Left lung (tissue), 14 donors: ENCODE measurements at places on chromosomes 2 and 18.
A peak's percentile ranks its signal among the peaks of the same experiment; 100 is the strongest.

GRCh38 chr2:155872396-155872795 is 460.1 kb downstream of the NR4A2 start:
- H3K27ac ChIP-seq = no peak overlapping the region
- DNase-seq = no peak
- H3K27me3 ChIP-seq = no peaks in the 10 kb centered on the region
- no peaks in the 10 kb centered on the region for H3K36me3 ChIP-seq
- H3K4me3 ChIP-seq = no peak overlapping the region
- H3K4me1 ChIP-seq = no peaks in the 10 kb centered on the region

GRCh38 chr2:27705851-27706622 is 42.3 kb downstream of the SLC4A1AP start:
- peak overlapping the region; percentile 87 for H3K27ac ChIP-seq
- H3K4me1 ChIP-seq = peaks cover 60% of the 10 kb centered on the region
- no peak overlapping the region for H3K4me3 ChIP-seq
- H3K36me3 ChIP-seq = no peaks in the 10 kb centered on the region
- peak; percentile 68 for DNase-seq
- H3K27me3 ChIP-seq = no peaks in the 10 kb centered on the region

GRCh38 chr18:50266248-50266704 is at the start of gene CFAP53:
Gene CFAP53 (minus strand): TSS chr18:50266495. CDS start chr18:50266404, 91 bp downstream.
- peak within 1 kb of the TSS; percentile 31 for H3K27ac ChIP-seq
- DNase-seq = peak; percentile 88
- no peaks in the 10 kb centered on the region for H3K27me3 ChIP-seq
- no peaks in the 10 kb centered on the region for H3K36me3 ChIP-seq

DNA sequence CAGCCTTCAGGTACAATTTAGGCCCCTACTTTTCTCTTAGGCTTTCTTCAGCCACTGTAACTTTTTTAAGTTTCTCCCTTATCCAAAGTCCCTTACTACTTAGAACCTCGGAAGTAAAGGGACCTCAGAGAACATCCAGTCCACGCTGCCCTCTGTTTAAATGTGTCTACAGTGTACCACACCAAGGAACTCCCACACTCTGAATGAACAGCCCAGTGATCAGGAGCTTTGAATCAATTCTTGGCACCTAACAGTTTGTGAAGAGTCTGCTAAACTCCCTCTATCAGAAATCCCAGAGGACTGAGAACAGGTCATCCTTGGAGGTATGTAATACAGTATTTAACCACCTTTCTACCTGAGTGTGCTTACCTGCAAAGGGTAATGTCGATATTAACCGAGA is 11.6 kb upstream of the MALT1 start:
- H3K4me1 ChIP-seq = peaks cover 6% of the 10 kb centered on the region
- H3K27ac ChIP-seq = no peak overlapping the region
- no peaks in the 10 kb centered on the region for H3K36me3 ChIP-seq
- no peaks in the 10 kb centered on the region for H3K27me3 ChIP-seq
- H3K4me3 ChIP-seq = no peak overlapping the region
- no peak for DNase-seq

DNA sequence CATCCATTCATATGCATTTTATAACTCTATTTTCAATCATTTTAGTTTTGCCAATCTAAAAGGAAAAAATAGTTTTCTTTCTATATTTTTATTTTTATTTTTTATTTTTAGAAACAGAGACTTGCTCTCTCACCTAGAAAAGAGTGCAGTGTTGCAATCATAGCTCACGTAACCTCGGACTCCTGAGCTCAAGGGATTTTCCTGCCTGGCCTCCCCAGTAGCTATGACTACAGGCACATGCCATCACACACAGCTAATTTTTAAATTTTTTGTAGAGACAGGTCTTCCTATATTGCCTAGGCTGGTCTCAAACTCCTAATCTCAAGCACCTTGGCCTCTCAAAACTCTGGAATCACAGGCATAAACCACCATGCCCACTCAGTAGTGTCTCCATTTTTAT is 125.5 kb upstream of the XIRP2 start:
- H3K4me3 ChIP-seq = no peak overlapping the region
- DNase-seq = no peak
- H3K36me3 ChIP-seq = no peaks in the 10 kb centered on the region
- no peaks in the 10 kb centered on the region for H3K27me3 ChIP-seq
- no peak overlapping the region for H3K27ac ChIP-seq

GRCh38 chr2:43006834-43007543 is 214.6 kb upstream of the HAAO start:
- no peak overlapping the region for H3K4me3 ChIP-seq
- H3K4me1 ChIP-seq = no peaks in the 10 kb centered on the region
- no peak for DNase-seq

DNA sequence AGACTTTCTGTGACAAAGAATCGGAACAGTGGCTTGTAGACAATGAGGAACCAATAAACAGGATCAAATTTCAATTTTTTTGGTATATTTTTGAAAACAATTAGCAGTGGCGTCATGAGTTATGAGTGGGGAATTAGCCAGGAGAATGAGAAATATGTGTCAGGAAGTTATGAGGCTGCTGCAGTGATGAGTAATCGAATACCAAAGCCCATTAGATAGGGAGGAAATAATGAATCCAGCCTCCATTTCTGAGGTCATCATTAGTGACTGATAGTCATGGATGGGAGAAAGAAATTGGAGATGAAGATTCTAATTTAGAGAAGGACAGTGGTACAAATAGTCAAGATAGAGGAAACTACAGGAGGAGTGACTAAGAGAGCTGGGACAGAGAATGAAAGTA is 673.1 kb upstream of the VRK2 start:
- H3K4me1 ChIP-seq = no peaks in the 10 kb centered on the region
- no peaks in the 10 kb centered on the region for H3K36me3 ChIP-seq
- no peak overlapping the region for H3K27ac ChIP-seq
- no peak overlapping the region for H3K4me3 ChIP-seq

- H3K27me3 ChIP-seq = no peaks in the 10 kb centered on the region
- no peak for DNase-seq
- no peak overlapping the region for H3K27ac ChIP-seq
- no peaks in the 10 kb centered on the region for H3K4me1 ChIP-seq
- no peak overlapping the region for H3K4me3 ChIP-seq
- H3K36me3 ChIP-seq = no peaks in the 10 kb centered on the region
Measured at GRCh38 chr2:26633993-26634595, 7.1 kb downstream of the CIB4 start.

- peaks cover 12% of the 10 kb centered on the region for H3K27me3 ChIP-seq
- no peak for DNase-seq
- H3K27ac ChIP-seq = no peak overlapping the region
- H3K4me1 ChIP-seq = no peaks in the 10 kb centered on the region
Measured at GRCh38 chr2:120719491-120719890, 16.2 kb upstream of the GLI2 start.

GRCh38 chr2:232375164-232375563 is 3.4 kb upstream of the ALPP start:
- no peak overlapping the region for H3K4me3 ChIP-seq
- H3K27me3 ChIP-seq = peaks cover 9% of the 10 kb centered on the region
- H3K4me1 ChIP-seq = no peaks in the 10 kb centered on the region
- DNase-seq = no peak

DNA sequence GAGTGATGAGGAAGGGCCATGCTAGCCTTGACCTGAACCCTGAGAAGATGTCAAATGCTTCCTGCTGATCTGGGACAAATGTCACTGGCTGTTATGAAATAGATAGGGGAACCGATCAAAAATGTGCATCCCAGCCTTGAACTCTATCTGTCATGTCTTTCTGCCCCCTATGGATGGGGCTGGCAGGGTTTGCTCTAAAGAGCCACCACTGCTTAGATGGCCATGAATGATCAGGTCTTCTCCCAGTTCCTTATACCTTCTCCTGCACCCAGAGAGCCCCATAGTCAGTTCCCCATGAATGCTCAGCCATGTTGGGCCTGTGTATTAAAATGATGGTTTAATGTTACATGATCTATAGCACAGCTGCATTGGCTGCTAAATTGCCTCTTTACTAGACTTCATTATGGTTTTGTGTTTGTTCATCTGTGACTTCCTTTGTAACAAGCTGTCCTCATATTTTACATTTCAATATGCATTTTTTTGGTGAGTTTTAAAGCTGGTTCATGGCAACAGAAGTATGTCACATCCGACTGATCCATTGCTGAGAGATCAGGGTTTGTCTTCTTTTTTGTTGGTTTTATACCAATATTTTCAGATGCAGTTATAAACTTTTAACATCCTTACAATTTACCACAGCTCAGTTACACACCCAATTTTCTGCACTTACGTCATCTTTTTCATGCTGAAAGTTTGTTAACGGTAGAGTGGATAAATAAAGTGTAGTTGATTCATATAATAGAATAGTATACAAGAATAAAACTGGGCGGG is 56.3 kb upstream of the SMAD2 start:
- H3K36me3 ChIP-seq = no peaks in the 10 kb centered on the region
- H3K27me3 ChIP-seq = no peaks in the 10 kb centered on the region
- H3K4me1 ChIP-seq = peaks cover 5% of the 10 kb centered on the region
- H3K4me3 ChIP-seq = no peak overlapping the region
- no peak overlapping the region for H3K27ac ChIP-seq
- DNase-seq = no peak

DNA sequence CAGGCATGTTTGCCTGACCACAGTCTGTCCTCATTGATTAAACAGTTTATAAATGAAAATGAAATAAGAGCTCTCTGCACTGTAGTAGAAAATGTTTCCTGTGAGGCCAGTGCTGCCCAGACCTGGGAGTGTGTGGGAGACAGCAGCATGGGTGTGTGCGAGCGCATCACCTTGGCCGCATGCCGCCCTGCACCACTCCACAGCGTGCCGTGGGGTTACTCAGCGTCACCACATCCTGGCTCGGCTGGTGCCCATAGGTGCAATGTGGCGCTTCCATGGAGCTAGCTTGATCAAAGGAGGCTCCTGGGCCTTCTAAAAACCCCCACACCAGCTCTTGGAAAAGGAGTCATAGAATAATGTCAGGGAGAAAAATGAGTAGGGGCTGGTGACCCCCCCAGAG is 76.0 kb upstream of the EPC2 start:
- no peaks in the 10 kb centered on the region for H3K4me1 ChIP-seq
- no peak for DNase-seq
- H3K4me3 ChIP-seq = no peak overlapping the region
- no peaks in the 10 kb centered on the region for H3K27me3 ChIP-seq
- H3K27ac ChIP-seq = no peak overlapping the region
- H3K36me3 ChIP-seq = no peaks in the 10 kb centered on the region

GRCh38 chr2:241802421-241803318 is 6.3 kb upstream of the NEU4 start:
- H3K27me3 ChIP-seq = peaks cover 16% of the 10 kb centered on the region
- H3K27ac ChIP-seq = no peak overlapping the region
- H3K4me1 ChIP-seq = peaks cover 16% of the 10 kb centered on the region
- no peaks in the 10 kb centered on the region for H3K36me3 ChIP-seq
- no peak overlapping the region for H3K4me3 ChIP-seq
- peak; percentile 23 for DNase-seq

- H3K27ac ChIP-seq = no peak overlapping the region
- no peak overlapping the region for H3K4me3 ChIP-seq
- no peaks in the 10 kb centered on the region for H3K27me3 ChIP-seq
Measured at GRCh38 chr18:35547008-35547605, 34.4 kb upstream of the GALNT1 start.

DNA sequence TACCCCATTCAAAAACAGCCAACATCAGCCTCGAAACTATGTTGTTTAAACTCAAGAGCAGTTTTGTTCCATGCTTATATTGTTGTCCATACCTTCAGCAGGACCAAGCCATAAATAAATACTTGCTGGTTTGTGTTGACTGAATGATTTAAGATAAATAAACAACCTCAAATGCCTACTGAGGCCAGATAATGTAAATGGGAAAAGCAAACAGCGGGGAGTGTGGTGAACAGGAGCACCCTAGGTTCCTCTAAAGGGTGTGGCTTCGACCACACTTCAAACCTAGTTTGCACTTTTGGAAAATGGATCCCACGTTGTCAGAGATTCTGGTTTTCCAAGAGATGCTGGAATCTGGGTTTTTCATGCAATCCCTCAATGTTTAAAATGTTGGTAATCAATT is 1.7 kb upstream of the PMAIP1 start:
- DNase-seq = no peak
- H3K4me1 ChIP-seq = peaks cover 36% of the 10 kb centered on the region
- no peak overlapping the region for H3K27ac ChIP-seq
- H3K4me3 ChIP-seq = no peak overlapping the region

DNA sequence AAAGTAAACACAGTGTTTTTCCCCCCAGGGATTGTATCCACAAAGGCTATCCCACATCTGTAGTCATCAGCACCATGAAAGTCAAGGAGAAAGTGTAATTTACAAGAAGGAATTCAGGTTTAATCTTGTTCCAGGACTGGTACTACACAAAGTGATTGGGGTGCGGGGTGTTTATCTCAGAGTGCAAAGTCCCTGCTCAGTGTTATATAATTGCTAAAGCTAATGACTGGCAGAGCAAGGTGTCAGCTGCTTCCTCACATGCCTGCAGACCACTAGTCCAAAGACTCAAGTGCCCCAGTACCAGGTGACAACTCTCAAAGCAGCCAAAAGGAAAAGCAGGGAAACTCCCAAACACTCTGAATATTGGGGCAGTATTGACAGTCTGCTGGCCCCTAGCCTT is 40.4 kb upstream of the PDCL3 start:
- H3K36me3 ChIP-seq = no peaks in the 10 kb centered on the region
- H3K27ac ChIP-seq = no peak overlapping the region
- DNase-seq = no peak
- H3K4me1 ChIP-seq = no peaks in the 10 kb centered on the region

DNA sequence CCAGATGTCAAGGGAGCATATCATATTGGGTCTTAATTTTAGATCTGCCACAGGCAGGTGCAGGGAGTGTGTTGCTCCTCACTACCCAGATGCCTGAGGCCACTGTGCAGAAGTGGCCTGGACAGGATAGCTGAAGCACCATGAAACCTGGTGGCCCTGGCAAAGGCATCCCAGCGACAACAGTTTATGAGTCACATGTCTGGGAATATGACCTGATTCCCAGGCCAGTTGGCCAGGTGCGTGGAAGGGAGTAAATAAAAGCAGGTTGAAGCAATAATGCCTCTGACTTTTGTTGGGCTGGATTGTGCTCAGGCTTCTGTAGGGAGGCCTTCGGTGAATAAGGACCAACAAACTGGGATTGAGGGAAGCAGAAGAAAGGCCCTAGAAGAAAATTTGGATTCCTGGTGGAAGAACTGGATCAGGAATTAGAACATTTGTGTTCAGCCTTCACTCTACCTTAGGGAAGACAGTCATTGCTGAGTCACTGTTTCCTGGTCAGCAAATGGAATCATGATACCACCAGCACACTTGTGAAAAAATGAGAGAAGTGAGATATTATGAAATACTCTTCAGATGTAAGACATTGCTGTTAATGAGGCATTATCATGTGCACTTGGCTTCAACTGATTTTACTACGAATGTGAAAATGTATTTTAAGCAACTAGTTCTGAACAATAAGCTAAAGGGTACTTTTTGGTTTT is 78.4 kb upstream of the ZNF516 start:
- no peak overlapping the region for H3K27ac ChIP-seq
- no peak overlapping the region for H3K4me3 ChIP-seq
- no peaks in the 10 kb centered on the region for H3K4me1 ChIP-seq
- no peaks in the 10 kb centered on the region for H3K36me3 ChIP-seq
- DNase-seq = no peak

- H3K27me3 ChIP-seq = no peaks in the 10 kb centered on the region
- H3K36me3 ChIP-seq = no peaks in the 10 kb centered on the region
- H3K27ac ChIP-seq = peak overlapping the region; percentile 16
- peaks cover 19% of the 10 kb centered on the region for H3K4me1 ChIP-seq
- no peak for DNase-seq
Measured at GRCh38 chr2:9990736-9991135, 39.2 kb downstream of the GRHL1 start.
